Activated CD4-positive, alpha-beta memory T cell treated with anti-CD3 and anti-CD28 coated beads for 36 hours (primary cell): ENCODE measurements at places on chromosomes 7 and 10. TPM values are rescaled to one million over a fixed set of nuclear protein-coding genes. Genes with fewer than 3 reads are reported as not detected.

HOXA4 gene
- not detected for total RNA-seq

HECW1 gene
- not detected for total RNA-seq

GRCh38 chr7:620056-620455 is 100.4 kb upstream of the PDGFA start:
- peaks cover 44% of the 10 kb centered on the region for H3K36me3 ChIP-seq
- H3K27me3 ChIP-seq: no peaks in the 10 kb centered on the region
- H3K27ac ChIP-seq: peak overlapping the region; percentile 97
- H3K4me1 ChIP-seq: peaks cover 43% of the 10 kb centered on the region

- no peak overlapping the region for H3K27ac ChIP-seq
- no peaks in the 10 kb centered on the region for H3K4me1 ChIP-seq
- H3K27me3 ChIP-seq: no peaks in the 10 kb centered on the region
- peaks cover 56% of the 10 kb centered on the region for H3K36me3 ChIP-seq
- H3K4me3 ChIP-seq: no peak overlapping the region
Observed at GRCh38 chr10:125761961-125762360, 13.7 kb downstream of the MMP21 start.

OR2A25 gene
- not detected for total RNA-seq

DHX32 gene
- 16.3 TPM for total RNA-seq

DNA sequence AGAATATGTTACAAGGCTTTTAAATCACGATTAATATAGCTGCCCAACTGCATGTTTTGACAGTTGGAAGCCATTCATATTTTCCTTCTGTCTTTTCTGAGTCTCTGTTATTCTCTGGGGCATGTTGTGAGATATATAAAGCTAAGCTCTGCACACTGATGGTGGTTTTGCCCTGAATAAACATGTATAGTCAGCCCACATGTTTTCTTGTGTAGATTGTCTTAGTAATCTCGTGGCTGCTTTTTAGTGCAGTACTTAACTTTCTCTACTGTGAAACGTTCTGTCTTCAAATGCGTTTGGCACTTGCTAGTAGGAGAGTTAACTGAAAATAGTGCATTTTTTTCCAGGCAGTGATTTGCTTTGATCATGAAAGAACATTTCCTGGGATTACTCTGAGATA is 268.5 kb downstream of the DNAJB9 start:
- no peaks in the 10 kb centered on the region for H3K27me3 ChIP-seq
- H3K4me3 ChIP-seq: no peak overlapping the region
- DNase-seq: no peak
- H3K36me3 ChIP-seq: no peaks in the 10 kb centered on the region
- no peak overlapping the region for H3K27ac ChIP-seq
- no peaks in the 10 kb centered on the region for H3K4me1 ChIP-seq

DNA sequence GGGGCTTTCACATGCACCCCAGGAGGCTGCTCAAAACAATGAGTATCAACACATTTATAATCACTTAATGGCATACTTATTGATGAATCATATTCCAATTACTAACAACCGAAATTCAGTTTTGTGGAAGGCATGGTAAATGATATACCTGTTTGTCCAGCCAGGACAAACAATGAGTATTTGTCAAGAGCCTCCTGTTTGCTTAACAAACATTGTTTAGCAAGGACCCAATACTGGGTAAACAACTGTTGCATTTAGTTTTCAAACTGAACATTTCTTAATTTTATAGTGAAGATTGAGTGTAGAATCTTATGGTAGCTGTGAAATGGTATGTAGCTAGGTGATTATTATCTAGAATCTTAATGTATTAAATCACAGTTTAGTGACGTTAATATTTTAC is 473.7 kb downstream of the ATRNL1 start:
- DNase-seq: no peak
- H3K4me3 ChIP-seq: no peak overlapping the region
- H3K27ac ChIP-seq: no peak overlapping the region
- H3K36me3 ChIP-seq: no peaks in the 10 kb centered on the region
